ENCODE measurements at places on chromosomes 4 and X.

DNA sequence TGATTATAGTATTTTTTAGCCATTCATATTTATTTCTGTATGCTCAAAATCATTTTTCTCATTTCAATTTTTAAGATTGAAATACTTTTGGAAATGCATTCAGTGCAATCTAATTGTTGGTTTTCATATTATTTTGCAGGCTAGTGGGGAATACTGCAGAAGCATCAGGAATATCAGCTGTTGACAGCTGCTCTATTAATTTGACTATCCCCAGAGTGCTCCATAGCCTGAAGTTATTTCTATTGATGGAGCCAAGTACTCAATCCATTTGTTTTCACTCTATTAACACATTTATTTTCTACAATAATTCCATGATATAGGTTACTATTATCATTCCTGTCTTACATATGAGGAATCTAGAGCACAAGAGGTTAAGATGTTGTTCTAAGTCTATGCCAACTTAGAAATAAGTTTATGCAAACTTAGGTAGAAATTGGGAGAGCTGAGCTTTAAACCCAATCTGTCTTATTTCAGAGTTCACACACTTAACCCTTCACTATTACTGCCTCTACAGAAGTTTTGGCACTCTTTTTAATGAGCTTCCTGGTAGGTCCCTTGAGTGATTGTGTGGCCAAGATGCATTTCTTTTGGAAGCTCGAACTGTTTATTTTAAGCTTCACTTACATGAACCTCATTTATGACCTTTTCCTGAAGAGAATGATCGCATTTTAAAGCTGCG is 65.6 kb upstream of the PCDH18 start:
- DNase-seq = no peak

DNA sequence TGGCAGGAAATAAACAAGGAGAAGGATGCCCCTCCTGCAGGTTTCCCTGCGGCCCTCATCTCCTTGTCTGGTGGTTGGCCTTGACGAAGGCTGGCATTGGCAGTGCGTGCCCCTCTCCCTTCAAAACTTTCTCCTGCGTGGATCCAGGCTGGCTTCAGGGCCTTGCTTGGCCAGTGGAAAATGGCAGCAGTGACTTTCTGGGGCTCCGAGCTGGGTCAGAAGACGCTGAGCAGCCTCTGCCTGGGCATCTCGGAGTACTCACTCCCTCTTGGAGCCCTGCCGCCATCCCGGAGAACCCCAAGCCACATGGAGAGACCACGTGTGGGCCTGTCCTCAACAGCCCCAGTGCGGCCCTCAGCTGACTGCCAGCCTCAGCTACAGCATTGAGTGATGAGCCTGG is 39.5 kb downstream of the ADRA2C start:
- DNase-seq = no peak

DNA sequence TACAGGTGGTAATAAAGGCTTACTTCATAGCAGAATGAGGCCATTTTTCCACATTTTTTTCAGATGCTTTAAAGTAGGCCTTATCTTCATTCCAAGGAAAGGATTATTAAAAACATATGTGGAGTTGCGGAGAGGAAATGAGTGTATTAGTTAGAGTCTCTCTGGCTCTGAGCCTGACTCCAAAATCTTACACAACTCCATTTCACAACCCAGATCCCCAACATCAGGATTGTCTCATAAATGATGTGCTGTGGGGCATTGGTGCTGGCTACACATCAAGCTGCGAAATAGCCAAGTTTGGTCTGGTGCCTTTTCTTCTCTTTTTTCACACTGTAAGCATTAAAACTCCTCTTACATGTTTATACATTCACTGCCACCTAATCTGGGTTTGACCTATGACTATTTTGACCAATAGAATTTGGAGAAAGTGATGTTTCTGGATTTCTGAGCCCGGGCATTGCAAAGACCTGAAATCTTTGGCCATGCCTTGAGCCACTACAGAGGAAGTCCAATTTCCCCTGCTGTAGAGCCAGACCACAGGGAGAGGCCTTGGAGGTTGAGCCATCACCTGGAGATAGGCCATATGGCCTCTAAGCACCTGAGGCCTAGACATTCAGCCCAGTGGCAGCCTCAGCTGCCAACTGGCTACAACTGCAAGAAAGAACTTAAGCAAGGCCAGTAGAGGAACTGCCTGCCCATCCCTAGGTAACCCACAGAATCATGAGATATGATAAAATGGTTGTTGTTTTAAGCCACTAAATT is 16.7 kb upstream of the SOD3 start:
- no peak for DNase-seq

DNA sequence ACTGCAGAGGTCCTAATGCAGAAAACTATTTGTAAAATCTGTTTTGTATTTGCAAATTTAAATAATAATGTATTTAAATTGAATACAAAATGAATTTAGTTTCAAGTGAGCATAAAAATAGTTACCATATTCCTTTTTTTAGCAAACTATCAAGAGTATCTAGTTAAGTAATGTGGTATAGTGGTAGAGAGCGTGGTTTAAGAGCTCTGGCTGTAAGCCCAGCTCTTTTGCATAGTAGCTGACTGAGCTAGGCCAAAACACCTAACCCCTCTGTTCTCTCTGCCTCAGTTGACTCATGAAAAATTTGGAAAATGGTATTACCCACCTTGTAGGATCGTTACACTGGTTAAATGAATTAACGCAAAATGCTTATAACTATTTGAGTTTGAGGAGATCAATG is 18.1 kb upstream of the ADAD1 start:
- no peak for DNase-seq

DNA sequence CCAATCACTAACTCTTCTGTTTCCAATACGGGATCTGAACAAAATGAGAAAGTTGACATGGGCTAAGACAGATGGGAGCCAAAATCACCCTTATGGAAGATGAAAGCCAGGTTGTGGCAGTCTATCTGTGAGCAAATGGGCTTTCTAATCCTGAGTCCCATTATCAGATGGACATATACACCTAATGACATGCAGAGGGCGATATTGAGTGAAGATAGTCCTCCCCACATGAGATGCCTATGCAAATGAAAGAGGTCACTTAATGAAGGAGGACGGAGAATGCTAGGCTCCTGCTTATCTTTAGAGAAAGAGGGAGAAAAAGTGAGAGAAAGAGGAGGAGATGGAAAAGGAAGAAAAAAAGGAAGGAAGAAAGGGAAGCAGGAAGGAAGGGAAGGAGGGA is 547.5 kb downstream of the NLGN4X start:
- no peak for DNase-seq

DNA sequence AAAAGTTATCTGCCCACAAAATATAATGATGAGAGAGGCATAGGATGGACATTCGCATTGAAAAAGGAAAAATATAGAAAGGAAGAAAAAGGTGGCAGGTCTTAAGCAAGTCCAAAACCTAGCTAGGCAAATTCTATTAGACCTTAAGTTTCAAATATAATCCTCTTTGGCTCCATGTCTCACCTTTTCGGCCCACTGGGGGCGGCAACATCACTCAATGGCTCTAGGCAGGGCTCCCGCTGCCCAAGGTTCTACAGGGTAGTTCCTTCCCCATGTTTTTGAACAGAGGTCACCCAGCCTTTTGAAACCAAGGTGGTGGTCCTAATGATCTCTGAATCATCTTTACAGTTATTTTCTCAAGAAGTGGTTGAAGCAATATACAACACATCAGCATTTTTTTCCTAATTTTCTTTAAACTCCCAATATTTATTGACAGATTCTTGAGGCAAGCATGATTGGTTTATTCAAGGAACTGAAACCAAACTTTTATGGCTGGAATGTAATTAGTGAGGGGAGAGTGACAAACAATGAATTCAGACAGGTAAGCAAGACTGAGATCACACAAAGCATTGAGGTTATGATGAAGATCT is 309.4 kb downstream of the ANTXR2 start:
- DNase-seq = no peak

DNA sequence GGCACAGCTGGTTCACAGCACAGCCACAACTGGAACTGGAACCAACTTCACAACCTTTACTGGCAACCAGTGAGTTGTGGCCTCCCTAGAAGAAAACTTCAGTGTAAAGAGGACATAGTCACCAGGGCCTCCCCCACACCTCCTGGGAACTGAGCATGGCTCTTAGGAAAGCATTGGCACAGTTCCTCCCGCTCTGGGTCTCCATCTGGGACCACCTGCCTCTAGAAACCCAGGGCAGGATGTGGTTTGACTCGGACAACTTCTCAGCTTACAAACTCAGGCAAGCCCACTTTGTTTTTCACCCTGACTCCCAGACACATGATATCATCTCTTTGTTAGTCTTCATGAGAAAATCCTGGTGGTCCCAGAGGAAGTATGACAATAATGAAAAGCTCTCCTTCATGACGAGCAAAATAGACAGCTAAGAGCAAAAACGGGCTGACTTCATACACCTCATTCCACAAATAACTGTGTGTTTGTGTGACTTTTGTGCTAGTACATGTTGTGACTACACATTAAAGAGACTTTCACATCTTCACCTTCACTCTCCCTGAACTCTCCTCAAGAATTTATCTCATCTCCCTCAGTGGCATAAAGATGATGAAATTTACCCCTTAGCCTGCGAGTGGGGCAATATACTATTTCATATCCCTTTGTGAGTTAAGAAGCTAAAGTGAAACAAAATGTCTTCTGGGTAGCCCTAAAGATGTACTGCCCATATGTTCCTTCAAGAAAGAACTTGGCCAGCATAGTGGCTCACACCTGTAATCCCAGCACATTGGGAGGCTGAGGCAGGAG is 75.4 kb downstream of the SH3KBP1 start:
- no peak for DNase-seq

DNA sequence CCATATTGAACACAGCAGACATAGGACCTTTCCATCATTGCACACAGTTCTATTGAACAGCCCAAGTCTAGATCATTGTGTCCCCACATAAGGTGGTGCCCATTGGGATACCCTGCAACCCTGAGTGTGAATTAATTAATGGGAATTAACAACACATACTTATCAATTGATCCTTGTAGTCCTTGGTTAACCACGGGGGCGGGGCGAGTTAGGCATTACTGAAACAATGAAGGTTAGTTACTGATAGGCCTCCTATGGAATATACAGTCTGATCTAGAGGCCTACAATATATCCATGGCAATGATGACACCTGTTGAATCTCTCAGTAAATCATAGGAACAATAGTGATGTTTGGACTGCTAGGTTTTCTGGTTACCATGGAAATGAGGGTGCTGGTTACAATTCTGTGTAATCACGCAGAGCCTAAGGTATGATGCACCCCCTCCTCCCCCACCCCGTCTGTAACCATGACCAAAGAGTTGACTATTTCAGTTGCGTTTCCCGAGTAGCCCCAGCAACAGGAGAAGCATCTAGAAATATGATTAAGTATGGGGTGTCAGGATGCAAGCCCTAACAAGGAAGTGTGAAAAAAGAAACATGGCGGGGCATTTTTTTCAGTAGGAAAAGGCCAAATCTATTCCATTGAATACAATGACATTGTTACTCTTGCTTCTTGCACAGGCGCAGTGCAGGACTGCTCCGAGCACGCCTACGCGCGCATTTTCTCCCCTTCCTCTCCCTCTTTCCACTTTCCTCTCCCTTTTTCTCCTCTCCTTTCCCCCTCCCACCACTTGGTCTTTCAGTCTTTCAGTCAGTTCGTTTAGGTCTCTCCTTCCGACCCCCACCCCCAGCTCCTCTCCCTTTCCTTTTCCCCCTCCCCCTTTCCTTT is 677 bp upstream of the NONO start:
- DNase-seq = no peak

DNA sequence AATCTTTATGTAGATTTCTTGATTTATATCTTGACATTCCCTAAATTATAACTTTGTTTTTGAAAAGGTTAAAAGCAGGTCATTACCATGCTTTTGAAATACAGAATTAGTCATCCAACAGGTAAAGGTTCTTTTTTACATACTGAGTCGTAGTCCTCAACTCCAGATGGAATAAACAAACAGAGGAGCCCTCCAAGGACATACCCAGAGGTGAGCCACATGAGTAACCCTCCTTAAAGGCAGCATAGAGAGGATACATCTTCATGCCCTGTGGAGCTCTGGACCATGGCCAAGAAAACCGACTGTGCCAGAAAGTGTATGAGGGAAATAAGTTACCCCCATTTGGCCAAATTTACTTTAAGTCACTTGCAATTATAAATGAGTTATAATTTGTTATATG is 95.3 kb upstream of the MCF2 start:
- DNase-seq = no peak

- DNase-seq = no peak
Observed at GRCh38 chr4:5592272-5592671, 116.1 kb downstream of the EVC2 start.

DNA sequence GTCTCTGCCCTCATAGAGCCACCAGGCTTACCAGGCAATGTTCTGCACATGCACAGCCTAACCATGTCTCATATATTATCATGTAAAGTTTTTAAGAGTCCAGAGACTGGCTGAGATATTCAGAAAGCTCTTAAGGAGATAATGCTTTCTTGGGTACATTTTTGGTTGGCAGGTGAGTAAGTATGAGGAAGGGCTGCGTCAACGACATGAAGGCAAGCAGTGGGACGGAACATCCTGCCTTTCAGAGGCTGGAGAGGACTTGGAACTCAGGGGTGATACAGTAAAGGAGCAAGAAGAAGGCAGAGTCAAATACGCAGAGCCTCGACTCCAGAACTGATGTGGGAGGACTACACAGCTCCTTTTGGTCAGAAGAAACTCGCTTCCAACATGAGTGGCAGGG is 74.8 kb upstream of the MTNR1A start:
- DNase-seq = no peak

DNA sequence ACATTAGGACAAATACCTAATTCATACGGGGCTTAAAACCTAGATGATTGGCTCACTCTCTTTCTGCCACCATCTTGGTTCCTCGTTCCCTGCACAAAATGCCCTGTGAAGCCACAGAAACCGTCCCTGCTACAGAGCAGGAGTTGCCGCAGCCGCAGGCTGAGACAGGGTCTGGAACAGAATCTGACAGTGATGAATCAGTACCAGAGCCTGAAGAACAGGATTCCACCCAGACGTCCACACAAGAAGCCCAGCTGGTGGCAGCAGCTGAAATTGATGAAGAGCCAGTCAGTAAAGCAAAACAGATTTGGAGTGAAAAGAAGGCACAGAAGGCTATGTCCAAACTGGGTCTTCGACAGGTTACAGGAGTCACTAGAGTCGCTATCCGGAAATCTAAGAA is 34.3 kb downstream of the TRIM61 start:
- no peak for DNase-seq

GRCh38 chr4:120927801-120928409 is 5.4 kb upstream of the PRDM5 start:
- DNase-seq = no peak

DNA sequence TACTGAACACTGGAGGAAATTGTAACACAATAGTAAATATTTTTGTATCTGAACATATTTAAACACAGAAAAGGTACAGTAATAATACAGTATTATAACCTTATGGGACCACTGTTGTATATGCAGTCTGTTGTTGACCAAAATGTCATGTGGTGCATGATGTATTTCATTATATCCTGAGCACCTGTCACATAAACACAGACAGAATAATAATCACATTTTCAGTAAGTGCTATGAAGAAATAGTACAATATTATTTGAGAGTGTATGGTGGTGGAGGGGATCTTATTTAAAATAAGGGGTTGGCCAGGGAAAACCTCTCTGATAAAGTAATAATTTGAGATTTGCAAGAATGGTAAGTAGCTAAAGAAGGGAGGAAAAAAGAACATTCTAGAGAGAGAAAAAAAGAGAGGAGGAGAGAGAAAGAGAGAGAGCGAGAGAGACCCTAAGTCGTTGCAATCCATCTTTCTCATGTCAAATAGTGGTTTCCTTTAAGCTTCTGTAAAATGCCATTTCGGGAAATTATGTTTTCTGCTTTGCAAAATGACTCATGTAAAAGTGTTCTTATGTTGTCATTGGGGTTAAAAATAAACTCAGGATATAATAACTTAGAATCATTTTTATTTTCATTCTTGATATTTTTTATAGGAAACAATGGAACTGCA is 19.3 kb upstream of the CLNK start:
- no peak for DNase-seq

- DNase-seq = no peak
Observed at GRCh38 chr4:80362578-80363181, 27.1 kb downstream of the CFAP299 start.

All from activated CD8-positive, alpha-beta memory T cell treated with anti-CD3 and anti-CD28 coated beads for 1 hour (primary cell).